Brain (organoid and tissue), 16 donors: ENCODE measurements at places on chromosomes 4 and X. TPM values are rescaled to one million over a fixed set of nuclear protein-coding genes. Genes with fewer than 3 reads are reported as not detected.

- DNase-seq, result no peak
Measured at GRCh38 chr4:120682981-120683380, 239.5 kb downstream of the PRDM5 start.

GRCh38 chrX:70134116-70134477 is 850 bp downstream of the IGBP1 start:
- no peak for DNase-seq

DNA sequence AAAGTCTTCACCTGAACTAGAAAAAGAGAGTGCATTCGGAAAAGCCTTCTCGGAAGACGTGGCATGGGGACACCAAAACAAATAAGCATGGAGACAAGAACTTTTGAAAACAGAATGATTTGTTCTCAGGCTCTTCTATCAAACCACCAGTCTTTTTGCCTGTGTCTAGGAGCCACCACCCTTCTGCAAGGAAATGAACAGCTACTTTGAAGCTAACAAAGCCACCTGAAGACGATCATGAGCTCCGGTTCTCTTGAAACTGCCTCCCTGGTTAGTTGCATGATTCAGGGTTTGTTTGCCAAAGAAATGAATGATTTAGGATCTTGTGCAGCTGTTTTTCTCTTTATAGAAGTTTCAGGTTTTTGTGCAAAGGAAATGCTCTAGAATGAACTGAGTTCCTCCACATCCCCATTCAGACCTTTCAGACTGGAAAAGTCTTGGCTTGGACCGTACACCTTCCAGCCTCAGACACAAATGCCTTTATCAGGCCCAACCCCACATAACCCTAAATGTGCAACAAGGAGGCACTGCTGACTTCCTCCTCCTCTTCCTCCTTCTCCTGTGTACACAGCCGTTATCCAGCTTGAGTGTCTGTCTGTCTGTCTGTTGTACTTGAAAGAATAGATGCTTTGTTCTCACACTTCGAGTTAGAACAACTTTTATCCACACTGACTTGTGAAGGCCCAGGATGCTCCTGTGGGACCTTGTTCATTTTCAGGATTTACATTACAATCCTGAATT is 334.8 kb upstream of the KLF3 start:
- no peak for DNase-seq

DNA sequence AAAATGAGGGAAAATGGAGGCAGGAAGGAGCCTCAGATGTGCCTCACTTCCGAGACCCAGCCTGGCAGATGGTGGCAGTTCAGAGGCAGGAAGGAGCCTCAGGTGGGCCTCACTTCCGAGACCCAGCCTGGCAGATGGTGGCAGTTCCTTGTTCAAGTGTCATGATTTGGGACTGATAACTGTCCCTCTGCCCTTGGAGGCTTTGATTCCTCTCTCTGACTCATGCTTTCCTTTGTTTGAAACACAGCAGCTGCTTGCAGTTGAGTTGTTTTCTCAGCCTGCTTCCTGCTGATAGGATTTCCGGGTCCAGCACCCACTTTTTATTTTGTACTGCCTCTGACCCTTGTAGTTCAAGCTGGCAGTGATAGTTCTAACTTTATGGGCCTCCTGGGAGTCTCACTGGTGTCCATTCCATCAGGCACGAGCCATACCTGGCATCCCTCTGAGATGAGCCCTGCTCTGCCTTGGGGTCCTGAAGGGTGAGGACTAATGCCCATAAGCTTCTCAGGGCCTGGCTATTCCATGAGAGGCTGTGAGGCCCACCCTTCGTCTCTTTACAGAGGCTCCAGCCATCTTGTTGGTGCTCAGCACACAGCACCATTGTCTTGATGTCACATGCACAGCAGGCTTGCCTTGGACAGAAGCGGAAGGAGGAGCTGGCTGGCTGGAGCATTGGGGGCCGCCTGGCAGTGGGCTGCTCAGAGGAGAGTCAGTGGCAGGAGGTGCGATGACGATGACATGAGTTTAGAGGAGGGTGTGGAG is 13.0 kb downstream of the RGS12 start:
- peak; percentile 58 for DNase-seq

DNA sequence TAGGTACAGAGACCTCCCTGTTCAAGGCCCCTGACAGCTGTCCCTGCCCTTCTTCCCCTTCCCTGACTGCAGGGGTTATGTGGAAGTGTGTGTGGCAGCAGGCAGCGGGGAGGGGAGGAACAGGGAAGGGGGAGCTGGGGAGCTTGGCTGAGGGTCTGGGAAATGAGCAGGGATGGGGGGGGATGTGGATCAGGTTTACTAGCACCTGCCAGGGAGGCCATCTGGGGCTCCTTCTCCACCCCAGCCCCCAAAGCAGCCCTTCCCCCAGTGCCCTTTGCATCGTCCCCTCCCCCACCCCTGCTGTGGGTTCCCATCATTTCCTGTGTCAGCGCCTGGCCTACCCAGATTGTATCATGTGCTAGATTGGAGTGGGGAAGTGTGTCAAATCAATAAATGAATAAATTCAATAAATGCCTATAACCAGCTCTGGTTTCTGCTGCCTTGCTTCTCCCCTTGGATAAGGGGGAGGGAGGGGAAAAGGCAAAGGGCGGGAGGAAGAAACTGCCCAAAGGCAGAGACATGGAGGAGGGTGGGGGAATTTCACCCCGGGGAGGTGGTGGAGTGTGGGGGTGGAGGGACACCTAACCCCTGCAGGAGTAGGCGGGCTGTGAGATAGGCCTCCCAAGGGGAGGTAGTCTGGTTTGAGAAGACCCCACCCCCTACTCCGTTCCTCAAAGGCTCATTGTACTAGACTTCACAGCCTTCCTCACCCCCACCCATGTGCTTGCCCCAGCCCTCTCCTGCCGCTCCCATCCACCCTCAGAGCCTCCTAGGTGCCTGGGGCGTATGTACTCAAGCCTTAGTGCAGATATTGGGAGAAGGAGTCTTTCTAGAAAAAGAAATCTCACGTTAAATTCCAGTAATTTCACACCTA is 3.2 kb downstream of the CXorf65 start:
- DNase-seq, result peak; percentile 72

DNA sequence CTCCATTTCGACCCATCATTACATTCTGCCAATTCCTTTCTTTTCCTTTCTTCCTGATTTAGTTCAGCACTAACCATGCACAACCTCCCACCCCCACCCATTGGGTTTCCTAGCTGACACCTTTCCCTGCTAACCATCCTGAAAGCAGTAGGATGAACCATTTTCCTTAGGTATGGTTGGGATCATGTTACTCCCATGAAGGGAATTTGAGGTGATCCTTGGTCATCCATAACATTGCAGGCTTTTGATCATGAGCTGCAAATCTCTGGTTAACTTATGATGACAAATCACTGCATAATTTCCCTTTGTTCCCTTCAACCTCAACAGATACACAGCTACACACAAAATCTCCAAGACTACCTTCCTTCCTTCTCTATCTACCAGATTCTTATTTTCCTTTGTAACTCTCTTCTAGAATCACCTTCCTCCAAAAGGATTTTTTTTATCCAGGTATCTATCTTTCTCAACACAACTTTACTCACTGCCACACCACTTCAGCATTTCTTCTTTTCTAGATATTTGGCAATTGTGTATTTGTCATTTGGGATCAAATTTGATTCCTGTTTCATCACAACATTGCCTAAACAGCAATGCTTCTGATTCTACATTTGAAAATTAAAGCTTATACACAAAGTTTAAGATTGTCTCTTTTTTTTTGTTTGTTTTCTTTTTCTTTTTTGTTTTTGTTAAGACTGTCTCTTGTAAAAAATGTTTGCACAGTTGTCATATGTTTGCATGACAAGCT is 145.1 kb downstream of the RBM47 start:
- no peak for DNase-seq

- peak; percentile 70 for DNase-seq
Measured at GRCh38 chrX:130120746-130121504, 10.6 kb upstream of the ELF4 start.

GRCh38 chr4:80740375-80740774 is 290.1 kb upstream of the BMP3 start:
- DNase-seq, result no peak

DNA sequence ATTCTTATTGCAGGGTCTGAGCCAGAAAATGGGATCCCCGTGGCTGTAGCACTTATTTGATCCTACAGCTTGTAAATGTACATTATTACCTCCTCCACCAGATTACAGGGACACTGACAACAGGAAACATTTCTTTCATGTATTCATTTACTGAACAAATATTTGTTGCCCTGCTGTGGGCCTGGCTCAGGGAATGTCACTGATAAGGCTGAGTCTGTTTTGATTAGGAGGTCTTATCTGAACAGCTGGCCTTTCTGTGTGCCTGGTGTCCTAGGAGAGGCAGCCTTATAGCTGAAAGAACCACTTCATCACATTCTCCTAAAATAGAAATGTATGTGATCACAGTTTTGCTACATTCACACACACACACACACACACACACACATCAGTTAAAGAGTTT is 45.5 kb upstream of the PROM1 start:
- DNase-seq, result peak; percentile 31

The MSANTD1 gene
- polyA plus RNA-seq, result 0.51 TPM

The HPSE gene
- 4.3 TPM for polyA plus RNA-seq

The SRPK3 gene
- polyA plus RNA-seq, result 15.6 TPM

The CT45A3 gene
- 0.42 TPM for polyA plus RNA-seq

The NUP62CL gene
- 1.1 TPM for polyA plus RNA-seq
